ENCODE measurements at places on chromosomes 7 and 10. TPM values are rescaled to one million over a fixed set of nuclear protein-coding genes. Genes with fewer than 3 reads are reported as not detected.

Gene FOXK1
- 32.2 TPM for total RNA-seq

Gene FAM180A
- total RNA-seq = not detected

DNA sequence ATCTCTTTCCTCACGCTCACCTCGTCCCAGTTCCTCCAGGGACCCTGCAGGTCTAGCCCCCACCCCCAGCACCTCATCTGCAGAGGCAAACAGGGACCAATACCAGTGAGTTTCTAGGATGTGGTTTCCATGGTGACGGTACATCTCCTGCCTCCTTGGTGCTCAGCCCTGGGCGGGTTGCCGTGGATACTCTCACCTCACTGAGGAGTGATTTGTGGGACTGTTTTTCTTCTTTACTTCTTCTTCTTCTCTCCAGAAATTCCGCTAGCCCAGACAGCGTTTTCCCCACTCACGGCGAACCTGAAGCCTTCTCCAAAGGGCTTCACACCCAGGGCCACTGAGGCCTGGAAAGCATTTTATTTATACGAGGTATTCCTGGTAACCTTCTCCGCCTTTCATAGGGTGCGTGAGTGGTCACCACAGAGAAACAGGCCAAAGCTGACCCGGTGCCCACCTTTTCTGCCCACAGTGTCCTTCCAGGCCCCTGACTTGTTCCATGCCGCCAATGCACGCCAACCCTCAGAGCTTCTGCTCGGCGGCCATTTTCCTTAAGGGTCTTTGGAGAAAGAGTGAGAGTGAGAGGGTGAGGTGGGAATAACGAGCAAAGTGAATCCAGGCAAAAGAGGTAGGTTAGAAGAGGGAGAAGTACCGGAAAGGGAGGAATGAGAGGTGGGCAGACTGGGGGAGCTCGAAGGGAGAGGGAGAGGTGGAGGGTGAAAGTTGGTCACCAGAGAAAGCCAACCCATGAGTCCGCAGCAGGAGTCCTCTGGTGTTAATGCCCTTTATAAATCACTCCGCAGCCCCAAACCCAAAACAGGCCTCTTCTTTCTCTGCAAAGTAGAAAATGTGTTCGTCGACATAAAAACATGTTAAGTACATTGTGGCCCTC, 15.5 kb downstream of the FAM241B start:
- peak; percentile 66 for DNase-seq

DNA sequence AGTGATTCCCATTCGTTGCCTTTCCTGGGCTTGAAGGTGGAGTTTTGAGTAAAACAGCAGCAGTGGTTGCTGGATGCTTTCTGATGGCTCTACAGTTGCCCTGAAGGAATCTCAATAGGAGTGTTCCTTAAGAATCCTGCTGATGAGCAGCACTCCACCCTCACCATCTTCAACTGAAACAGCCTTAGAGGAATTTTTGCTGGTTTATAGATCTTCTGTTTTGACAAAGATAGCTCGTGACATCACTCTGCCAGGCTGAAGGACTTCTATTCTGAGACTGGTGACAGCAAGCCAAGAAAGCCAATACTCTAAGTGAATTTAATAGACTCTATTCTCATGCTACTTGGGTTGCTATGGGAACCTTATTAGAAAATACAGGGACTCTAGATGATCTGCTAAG, 1014.7 kb downstream of the NRG3 start:
- no peak for DNase-seq

Gene KCNMA1
- total RNA-seq = 109 TPM

Gene PTF1A
- total RNA-seq = 4.4 TPM

Gene ZNF33B
- total RNA-seq = 50.5 TPM

- DNase-seq = no peak
These were observed 88.8 kb upstream of the DUSP5 start for GRCh38 chr10:110408943-110409342.

GRCh38 chr10:61781969-61782403, 119.3 kb downstream of the CABCOCO1 start:
- no peak for DNase-seq

Gene GTF2IRD1
- 20.7 TPM for total RNA-seq

DNA sequence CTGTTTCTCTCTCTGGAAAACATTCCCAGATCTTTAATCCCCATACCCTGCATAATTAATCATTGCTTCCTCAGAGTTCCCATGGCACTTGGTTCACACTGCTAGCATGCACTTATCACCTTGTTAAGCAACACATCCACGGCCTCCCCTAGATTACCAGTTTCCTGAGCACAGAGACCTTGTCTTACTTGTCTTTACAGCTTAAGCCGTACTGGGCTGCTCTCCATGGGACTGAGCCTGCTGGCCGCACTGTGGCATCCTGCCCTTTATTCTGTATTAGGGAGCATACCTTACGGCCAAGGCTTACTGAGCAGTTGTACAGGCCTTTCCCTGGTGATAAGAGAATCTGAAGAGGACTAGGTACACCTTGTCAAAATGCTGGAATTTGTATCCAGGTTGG, 190.2 kb downstream of the REEP3 start:
- DNase-seq = peak; percentile 54

- DNase-seq = no peak
These were observed 7.4 kb downstream of the PRPS1L1 start for GRCh38 chr7:18020138-18020715.

Data from cerebellum (tissue), 4 donors.